ENCODE measurements at places on chromosomes 11 and 22.

- no peak for DNase-seq
These were observed 26.7 kb downstream of the TREH start for GRCh38 chr11:118652681-118653181.

GRCh38 chr11:25970726-25971508 lies 361.0 kb upstream of the ANO3 start:
- DNase-seq: no peak

GRCh38 chr11:45685964-45686537 lies 20.6 kb upstream of the CHST1 start:
- no peak for DNase-seq

GRCh38 chr22:47144076-47144765 lies 381.8 kb downstream of the TBC1D22A start:
- DNase-seq: no peak

GRCh38 chr11:71064702-71065515 lies 187.5 kb downstream of the SHANK2 start:
- DNase-seq: no peak

DNA sequence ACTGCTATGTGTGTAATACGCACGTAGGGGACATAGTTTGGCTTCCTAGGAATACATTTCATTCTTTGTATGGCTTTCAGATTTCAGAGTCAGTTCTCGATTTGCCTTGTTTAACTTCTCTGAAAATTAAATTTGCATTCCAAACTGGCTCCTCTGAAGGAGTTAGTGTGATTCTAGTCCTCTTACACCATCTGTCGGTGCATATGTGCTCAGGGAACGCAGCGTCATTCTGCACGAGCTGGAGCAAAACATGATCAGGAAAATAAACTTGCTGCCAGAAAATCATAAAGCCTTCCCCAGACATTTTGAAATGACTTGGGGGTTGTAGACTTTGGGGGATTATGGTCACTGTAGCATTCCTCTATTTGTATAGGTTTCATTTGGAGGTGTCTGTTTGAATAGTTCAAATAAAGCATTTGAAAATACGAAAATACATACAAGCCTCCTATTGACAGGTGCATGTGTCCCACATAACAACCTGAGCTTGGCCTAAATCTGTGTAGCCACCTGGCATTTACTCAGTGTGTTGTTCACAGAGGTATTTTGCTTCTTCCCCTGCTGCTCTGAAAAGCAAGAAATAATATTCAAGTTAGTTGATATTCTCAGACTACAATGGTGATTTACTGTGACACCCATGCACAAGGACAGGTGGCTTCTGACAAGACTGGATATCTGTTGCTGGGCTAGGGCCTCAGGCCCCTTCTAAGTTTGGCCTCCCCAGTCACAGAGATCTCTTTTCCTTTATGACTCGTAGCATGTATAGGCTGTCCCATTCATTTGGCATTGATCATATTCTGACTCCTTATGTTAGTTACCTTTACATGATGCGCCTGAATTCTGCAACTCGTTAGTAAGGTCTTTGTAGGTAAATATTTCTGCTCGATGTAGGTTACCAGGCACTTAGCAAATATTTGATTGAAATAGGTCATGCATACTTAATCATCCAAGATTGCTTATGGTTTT lies 81.6 kb upstream of the SORL1-AS1 start:
- DNase-seq: no peak

GRCh38 chr22:22717664-22718063 lies 73.2 kb downstream of the GGTLC2 start:
- DNase-seq: no peak

GRCh38 chr22:26474682-26475081 lies 8.9 kb downstream of the HPS4 start:
- no peak for DNase-seq

GRCh38 chr11:20122131-20122530 lies 38.1 kb downstream of the DBX1 start:
- DNase-seq: no peak

GRCh38 chr11:130455483-130456127 lies 7.2 kb downstream of the ADAMTS15 start:
- DNase-seq: no peak

- DNase-seq: no peak
These were observed 177.5 kb downstream of the MN1 start for GRCh38 chr22:27624042-27624441.

- no peak for DNase-seq
These were observed 83.6 kb downstream of the FDX1 start for GRCh38 chr11:110513259-110513801.

- DNase-seq: no peak
These were observed 5.3 kb downstream of the BDNF start for GRCh38 chr11:27694992-27695391.

DNA sequence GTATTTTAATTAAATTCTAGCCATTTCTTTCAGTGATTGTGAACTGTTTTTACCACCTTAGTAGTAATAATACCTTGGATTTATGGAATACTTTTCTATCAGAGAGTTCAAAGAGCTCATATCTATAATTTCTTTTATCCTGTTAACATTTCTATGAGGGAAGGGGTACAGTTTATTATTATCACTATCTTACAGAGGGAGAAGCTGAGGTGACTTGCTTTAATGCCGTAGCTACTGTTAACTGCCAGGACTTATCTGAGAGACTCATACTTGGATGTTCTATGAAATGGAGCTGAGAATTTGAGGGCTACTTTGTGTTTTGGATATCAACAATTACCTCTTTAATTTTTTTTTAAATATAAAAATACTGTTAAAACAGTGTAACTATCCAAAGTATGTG lies 3.3 kb downstream of the REXO2 start:
- no peak for DNase-seq

DNA sequence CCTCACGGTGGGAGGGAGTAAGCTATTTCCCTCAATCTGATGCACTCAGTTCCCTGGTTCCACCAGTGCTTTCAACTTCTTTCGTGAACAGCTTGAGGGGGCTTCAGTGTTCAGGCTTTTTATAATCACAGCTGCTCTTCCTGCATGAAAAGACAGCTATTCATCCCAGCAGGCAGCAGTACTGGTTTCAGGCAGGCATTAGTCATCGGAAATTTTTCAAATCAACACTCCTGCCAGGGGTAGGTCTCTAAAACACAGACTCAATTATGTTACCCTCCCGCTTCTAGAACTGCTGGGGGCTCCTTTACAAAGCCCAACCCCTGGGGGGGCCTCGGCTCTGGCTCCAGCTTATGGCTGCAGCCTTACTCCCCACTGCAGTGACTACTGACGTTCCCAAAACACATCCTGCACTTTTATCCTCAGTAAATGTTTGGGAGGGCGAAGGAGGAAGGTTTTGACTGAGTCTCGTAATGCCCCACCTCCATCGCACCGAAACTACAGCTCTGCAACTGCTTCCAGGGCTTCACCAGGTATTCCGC lies 5.8 kb downstream of the POLDIP3 start:
- DNase-seq: no peak

- no peak for DNase-seq
These were observed 44.2 kb upstream of the LINC01488 start for GRCh38 chr11:69437001-69437875.

- no peak for DNase-seq
These were observed 18.4 kb downstream of the ZMAT5 start for GRCh38 chr22:29748248-29748893.

- no peak for DNase-seq
These were observed 35.3 kb downstream of the MACROD1 start for GRCh38 chr11:64130618-64131017.

- DNase-seq: no peak
These were observed at the start of gene FAT3 for GRCh38 chr11:92224407-92225124. Gene FAT3, plus strand, starts transcription at chr11:92224818. Its CDS starts 127,295 bp downstream, at chr11:92352113.

- DNase-seq: no peak
These were observed 28.4 kb upstream of the SCN3B start for GRCh38 chr11:123682696-123683410.

DNA sequence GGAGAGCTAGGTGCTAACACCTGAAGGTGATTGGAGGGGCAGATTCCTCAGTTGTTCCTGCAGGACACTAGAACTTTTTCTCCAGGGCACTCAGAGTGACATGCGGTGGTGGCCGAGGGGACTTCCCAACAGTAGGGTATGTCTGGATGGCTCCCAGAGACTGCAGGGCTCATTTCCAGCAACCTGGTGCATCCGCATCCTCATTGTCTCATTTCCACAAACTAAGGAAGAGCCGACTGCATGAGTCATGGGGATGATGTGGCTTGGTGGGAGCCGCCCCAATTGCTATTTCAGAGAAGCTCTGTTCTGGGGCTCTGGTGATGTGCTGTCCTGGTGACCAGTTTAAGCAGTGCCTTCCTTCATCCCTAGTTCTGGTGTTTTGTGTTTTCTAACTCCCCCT lies 2.8 kb upstream of the ROBO4 start:
- no peak for DNase-seq

GRCh38 chr11:19735157-19735908 lies 22.7 kb downstream of the NAV2 start:
- no peak for DNase-seq

DNA sequence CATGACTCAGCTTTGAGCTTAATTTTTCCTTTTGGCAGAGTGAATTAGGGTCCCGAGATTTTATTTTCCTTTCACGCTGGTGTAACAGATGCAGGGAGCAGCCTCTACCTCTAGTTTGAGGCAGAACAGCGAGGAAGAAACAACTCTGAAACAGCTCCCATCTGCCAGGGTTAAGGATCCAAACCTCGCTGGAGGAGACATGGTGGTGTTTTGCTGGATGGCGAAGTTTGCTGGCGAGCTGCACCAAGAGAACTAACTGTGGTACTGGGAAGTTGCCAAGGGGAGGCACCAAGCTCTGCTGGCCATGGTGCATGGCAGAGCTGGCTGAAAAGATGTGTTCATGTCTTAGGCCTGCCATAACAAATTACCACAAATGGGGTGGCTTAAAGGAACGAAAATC lies 7.6 kb upstream of the ALKBH3 start:
- DNase-seq: no peak

DNA sequence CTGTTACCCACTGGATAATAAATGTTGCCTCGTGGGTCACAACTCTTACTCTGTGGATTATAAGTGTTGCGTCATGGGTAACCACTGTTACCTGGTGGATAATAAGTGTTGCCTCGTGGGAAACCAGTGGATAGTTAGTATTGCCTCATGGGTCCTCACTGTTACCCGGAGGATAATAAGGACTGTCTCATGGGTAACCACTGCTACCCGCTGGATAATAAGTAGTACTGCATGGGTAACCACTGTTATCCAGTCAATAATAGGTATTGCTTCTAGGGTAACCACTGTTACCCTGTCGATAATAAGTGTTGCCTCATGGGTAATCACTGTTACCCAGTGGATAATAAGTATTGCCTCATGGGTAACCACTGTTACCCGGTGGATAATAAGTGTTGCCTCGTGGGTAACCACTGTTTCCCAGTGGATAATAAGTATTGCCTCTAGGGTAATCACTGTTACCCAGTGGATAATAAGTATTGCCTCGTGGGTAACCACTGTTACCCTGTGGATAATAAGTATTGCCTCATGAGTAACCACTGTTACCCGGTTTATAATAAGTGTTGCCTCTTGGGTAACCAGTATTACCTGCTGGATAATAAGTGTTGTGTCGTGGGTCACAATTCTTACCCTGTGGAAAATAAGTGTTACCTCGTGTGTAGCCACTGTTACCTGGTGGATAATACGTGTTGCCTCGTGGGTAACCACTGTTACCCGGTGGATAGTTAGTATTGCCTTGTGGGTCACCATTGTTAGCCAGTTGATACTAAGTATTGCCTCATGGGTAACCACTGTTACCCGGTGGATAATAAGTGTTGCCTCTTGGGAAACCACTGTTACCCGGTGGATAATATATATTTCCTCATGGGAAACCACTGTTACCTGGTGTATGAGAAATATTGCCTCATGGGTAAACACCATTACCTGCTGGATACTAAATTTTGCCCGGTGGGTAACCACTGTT lies 15.7 kb upstream of the NXPE4 start:
- no peak for DNase-seq

- DNase-seq: no peak
These were observed 2.6 kb upstream of the UCP3 start for GRCh38 chr11:74011360-74012073.

GRCh38 chr11:128497776-128498095 lies 89.6 kb downstream of the ETS1 start:
- no peak for DNase-seq

DNA sequence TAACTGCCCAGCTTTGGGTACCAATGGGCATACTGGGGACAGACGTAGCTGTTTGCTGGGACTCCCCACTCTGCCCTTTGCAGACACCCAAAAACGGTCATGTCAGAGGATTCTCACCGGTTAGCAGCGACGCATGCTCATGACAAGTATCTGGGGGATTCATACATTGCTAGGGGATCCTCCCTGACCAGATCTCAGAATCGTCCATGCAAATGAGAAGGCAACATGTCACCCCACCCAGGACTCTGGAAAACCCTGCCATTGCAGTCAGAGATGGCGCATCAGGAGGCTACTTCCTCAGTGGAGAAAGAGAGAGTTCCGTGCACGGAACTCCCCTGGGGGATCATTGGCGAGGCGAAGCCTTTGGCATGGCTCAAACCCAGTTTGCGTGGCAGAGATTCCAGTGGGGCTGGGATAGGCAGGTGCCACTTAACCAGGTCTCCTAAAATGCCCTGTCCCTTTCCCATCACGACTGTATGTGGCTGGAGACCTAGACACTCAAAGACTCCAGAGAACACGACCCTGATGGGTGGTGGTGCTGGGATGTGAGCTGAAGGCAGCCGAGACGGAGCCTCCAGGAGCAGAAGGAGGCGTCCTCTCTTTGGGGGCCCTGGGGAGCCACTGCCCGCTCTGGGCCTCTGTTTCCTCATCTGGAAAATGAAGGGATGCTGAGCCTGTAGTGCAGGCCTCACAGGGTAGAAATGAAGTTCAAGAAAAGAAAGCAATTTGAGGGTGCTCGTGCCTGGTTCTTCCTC lies 4.9 kb downstream of the RGL4 start:
- no peak for DNase-seq

DNA sequence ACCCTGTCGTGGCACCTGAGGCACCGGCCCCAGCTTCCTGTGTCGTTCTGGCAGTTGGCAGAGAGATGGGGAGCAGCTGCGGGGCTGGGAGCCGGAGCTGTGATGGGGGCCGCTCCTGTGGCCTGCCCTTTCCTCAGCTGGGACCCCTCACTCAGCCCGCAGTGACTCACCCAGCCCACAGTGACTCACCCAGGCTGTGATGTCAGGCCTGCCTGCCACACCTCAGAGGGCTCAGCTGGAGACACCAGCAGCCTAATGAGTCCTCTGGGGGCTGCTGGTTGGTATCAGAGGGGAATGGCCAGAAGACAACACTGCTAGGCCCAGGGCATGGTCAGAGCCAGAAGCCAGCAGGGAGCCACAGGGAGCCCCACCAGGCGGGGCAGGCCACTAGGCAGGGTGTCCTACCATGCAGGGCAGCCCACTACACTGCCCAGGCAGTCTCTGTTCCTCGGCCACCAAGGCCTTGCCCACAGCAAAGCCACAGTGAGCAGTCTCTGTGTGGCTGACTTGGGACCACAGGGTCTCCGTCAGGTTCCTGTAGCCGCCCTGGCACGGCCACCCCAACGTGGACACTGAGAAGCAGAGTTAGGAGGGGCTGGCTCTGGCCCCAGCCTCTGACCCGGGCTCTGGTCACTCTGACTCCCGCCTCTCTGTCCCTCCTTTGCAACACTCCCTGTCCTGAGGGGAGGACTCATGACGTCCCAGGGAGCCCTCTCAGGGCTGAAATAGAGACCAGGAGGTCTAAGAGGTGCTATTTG lies 4.2 kb upstream of the FXYD2 start:
- DNase-seq: peak; percentile 52

GRCh38 chr11:126604461-126604860 lies 249.0 kb downstream of the ST3GAL4 start:
- DNase-seq: no peak

All from central memory CD8-positive, alpha-beta T cell (primary cell).